ENCODE measurements at places on chromosomes 4 and X.

DNA sequence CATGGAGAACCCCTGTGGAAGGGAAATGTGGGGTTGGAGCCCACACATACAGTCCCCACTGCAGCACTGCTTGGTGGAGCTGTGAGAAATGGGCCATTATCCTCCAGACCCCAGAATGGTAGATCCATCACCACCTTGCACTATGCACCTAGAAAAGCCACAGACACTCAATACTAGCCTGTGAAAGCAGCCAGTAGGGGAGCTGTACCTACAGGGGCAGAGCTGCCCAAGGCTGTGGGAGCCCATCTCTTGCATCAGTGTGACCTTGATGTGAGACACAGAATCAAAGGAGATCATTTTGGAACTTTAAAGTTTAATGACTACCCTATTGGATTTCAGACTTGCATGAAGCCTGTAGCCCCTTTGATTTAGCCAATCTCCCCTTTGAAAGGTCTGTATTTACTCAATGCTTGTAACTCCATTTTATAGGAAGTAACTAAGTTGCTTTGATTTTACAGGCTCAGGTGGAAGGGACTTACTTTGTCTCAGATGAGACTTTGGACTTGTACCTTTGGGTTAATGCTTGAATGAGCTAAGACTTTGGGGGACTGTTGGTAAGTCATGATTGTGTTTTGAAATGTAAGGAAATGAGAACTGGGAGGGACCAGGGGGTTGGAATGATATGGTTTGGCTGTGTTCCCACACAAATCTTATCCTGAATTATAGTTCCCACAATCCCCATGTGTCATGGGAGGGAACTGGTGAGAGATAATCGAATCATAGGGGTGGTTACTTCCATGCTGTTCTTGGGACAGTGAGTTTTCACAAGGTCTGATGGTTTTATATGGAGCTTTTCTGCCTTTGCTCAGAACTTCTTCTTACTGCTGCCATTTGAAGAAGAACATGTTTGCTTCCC lies 352.6 kb downstream of the INPP4B start:
- DNase-seq = no peak

DNA sequence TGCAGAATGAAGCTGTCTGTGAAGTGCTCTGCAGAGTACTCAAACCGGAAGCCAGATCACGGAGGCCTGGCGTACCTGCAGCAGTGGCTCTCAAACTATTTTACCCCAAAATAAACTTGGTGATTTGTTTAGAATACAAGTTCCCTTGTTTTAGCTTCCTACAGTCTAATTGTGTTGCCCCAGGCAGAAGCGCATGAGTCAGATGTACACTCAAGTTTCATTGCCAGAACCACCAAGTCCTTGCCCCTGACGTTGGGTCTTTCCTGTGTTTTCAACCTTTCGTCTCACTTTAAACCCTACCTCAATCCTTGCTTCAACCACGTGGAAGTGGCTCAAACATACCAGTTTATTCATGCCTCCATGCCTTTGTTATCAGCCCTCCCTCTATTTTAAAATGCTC lies 66.2 kb upstream of the SLC7A11 start:
- no peak for DNase-seq

DNA sequence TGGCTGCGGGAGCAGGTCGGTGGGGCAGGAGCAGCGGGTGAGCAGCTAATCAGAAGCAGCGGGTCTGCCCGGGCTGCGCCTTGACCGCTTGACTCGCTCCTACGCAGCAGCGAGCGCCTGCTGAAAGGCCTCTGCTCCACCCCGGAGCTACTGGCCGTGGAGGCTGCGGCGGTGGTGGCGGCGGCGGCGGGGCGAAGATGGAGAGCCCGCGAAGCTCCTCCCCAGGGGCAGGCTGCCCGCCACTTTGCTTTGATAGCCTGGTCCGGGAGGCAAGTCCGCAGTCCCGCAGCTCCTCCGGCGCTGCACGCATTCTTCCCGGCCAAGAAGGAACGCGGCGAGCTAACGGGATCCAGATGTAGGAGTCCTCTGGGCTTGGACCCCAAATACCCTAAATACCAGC lies 36.7 kb downstream of the PJA1 start:
- DNase-seq = no peak

- DNase-seq = no peak
Measured at GRCh38 chr4:176549161-176549865, 229.5 kb downstream of the SPCS3 start.

DNA sequence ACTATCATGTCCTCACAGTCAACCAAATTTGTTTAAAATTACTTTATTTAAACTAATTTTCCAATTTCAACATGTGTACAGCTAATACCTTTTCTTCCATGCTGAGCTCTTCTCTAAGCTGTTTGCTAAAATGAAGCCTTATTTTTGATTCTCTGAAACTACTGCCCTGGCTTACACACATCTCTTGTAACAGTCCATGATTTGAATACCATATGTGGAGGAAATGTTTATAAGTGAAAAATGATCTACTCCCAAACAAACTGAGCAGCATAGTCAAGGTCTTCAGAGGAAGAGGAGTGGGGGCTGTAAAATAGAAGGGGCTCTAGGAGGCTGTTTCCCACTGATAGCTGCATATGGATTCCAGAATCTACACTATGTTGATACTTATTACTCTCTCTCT lies 188.7 kb downstream of the ANKRD50 start:
- no peak for DNase-seq
